HT1080 (cell line): ENCODE measurements at places on chromosomes 2 and 18.
A peak's percentile ranks its signal among the peaks of the same experiment; 100 is the strongest.

GRCh38 chr2:233003658-233004555 is 9.1 kb downstream of the NGEF start:
- no peak for DNase-seq

DNA sequence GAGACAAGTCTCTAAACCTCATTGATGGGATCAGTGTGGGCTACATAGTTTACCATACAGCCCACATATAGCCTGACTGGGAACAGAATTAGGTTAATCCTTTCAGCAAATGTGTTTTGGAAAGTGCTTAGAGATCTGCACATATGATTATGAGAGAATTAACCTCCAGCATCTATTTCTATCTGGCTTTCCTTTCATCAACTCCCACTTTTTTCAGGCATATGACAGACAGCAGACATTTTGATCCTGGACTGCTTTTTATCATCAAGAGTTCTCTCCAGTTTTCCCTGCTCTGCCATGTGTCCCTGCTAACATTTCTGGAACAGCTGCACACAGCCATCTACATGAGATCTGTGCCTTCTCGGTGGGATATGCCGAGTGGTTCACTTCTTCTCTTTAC is 139.5 kb upstream of the LRP1B start:
- DNase-seq, result no peak

DNA sequence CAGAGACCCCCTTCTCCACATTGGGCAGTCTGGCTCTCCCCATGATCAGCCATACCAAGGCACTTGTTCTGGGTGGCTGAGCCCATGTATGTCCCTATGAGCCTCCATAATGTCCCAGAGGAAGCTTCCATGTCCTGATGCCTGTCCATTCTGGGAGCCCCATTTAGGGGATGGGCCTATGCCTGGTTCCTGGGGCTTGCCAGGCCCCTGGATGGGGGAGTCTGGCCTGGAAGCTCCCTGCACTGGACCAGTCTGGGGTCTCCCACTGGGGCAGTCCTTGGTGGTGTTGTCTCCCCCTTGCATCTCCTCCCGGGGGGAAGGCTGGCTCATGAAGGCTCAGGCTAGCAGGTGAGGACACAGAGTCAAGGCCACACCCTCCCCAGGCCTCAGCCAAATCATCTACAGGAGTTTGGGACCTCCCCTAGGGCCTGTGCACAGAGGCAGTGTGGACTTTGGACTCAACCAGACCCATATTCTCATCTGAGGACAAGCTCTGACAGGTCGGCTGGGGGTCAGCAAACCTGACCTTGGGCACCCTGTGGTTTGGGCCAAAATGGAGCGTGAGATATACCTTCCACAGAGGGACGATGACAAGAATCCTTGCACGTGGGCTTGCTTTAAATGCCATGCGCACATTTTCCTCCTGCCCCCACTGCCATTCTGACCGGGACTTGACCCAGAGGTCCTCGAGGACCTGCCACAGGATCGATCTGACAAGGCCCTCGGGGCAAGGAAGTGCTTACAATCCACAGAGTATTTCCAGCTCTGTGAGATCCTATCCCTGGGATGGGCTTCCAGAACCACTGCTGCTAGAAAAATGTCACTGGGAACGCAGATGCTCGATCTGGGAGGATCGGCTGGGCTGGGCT is 38.8 kb downstream of the INHBB start:
- no peak for DNase-seq

DNA sequence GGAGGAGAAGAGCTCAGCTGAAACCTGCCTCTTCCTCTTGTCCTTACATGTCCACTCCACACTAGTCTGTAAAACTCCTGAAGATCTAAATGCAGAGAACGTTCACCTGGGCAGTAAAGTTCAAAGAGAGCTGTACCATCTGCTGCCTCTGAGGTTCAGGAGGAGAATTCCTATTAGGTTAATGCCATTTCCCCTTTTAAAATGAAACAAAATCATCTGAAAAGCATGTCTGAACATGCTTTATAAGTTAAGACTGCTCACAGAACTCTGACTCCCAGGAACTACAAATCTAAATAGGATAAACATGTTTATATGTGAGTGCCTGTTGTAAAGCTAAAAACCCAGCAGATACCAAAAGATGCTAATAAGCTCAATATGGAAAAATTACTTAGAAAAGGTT is 164.4 kb downstream of the AFF3 start:
- DNase-seq, result no peak

DNA sequence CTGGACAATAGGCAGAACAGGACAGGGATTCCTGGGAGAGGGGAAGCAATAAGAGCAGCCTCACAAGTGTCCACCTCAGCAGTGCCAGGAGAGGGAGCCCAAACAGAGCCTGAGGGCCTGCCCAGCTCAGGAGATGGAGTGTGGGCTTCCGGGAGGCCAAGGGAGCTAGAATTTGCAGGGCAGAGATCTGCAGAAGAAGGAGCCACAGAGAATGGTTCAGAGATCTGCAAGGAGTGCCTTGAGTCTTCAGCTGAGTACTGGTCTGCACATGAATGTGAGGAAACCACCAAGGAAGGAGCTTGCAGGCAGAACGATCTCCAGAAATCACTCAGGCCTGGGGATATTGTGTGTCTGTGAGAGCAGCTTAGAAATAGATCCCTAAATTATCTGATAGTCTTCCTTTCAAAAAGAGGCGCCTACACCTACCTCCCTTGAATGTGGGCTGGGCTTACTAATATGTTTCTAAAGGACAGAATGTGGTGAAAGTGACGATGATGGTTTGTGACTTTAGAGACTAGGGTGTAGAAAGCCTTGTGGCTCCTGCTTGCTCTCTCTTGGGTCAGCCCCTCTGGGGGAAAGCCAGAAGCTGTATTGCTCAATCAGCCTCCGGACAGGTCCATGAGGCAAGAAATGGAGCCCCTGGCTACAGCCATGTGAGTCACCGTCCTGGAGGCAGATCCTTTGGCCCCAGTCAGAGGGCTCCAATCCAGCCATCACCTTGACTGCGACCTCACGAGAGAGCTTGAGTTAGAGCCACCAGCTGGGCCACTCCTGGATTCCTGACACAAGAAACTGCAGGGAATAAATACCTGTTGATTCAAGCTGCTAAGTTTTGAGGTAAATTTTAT is 7.6 kb upstream of the LPIN1 start:
- DNase-seq, result peak; percentile 77

DNA sequence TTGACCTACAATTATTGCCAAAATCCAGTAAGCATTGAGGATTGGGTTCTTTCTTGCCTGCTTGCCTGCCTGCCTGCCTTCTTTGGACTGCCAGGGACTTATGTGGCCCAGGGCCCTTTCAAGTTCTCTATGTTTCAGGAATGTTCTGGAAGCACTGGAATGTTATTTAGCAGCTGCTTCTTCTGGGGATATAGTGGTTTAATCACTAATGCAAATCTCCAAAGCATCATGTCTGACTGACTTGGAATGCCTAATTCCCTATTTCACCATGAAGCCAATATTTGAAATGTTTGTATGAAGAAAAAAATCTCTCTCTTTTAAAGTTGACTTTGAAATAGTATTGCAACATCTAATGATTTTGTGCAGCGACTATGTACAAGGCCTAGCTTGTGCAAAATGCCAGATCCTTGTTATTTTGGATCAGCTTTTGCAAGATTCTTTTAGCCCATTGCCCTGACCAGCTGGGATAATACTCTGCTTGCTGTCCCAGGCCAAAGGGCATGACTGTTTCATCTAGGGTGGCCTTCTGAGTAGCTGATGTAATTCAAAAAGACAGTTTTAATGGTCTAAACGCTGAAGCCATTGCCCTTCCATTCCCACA is 204.6 kb downstream of the RND3 start:
- DNase-seq, result no peak

- no peak for DNase-seq
Measured at GRCh38 chr2:133581010-133581760, 12.9 kb upstream of the NCKAP5 start.

- no peak for DNase-seq
Measured at GRCh38 chr18:37964885-37965571, 399.4 kb upstream of the CELF4 start.

- peak; percentile 98 for DNase-seq
Measured at GRCh38 chr18:22032392-22032961, 136.9 kb upstream of the GATA6 start.

GRCh38 chr2:54103454-54104314 is 11.7 kb upstream of the ACYP2 start:
- peak; percentile 87 for DNase-seq

- peak; percentile 65 for DNase-seq
Measured at GRCh38 chr2:81894451-81894990, 1590.0 kb upstream of the LRRTM1 start.

DNA sequence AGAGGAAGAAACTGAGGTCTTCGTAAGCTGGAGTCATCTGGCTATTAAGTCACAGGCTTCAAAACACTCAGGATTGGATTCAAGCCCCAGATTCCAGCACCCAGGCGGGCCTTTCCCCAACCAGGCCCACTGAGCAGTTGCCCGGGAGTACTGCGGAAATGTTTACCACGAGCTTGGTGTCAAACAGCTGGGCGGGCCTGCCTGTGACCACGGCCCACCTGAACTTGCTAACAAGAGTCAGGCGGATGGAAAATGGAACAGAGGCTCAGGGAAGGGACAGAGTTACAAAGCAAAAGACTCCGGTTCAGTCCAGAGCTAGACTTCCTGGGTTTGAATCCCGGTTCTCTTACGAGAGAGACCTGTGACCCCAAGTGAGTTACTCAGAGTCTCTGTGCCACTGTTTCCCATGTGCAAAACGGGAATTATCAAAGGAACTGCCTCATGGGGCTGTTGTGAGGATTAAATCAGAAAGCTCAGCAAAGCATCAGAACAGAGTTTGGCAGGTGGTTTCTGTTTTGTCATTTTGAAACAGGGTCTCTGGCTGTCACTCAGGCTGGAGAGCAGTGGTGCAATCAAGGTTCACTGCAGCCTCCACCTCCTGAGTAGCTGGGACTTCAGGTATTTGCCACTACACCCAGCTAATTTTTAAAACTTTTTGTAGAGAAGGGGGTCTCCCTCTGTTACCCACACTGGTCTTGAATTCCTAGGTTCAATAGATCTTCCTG is 49.0 kb upstream of the TFCP2L1 start:
- DNase-seq, result no peak
